ENCODE measurements at places on chromosomes 3 and 15.

- no peak for DNase-seq
These were observed 287.9 kb upstream of the CDIN1 start for GRCh38 chr15:36291501-36291900.

- DNase-seq = peak; percentile 46
These were observed 36.3 kb downstream of the CHST14 start for GRCh38 chr15:40506964-40507571.

GRCh38 chr3:73234354-73235014 is 173.0 kb downstream of the EBLN2 start:
- no peak for DNase-seq

GRCh38 chr3:57855281-57855680 is 99.2 kb downstream of the SLMAP start:
- DNase-seq = no peak

GRCh38 chr3:186588632-186589031 is 18.1 kb downstream of the DNAJB11 start:
- no peak for DNase-seq

DNA sequence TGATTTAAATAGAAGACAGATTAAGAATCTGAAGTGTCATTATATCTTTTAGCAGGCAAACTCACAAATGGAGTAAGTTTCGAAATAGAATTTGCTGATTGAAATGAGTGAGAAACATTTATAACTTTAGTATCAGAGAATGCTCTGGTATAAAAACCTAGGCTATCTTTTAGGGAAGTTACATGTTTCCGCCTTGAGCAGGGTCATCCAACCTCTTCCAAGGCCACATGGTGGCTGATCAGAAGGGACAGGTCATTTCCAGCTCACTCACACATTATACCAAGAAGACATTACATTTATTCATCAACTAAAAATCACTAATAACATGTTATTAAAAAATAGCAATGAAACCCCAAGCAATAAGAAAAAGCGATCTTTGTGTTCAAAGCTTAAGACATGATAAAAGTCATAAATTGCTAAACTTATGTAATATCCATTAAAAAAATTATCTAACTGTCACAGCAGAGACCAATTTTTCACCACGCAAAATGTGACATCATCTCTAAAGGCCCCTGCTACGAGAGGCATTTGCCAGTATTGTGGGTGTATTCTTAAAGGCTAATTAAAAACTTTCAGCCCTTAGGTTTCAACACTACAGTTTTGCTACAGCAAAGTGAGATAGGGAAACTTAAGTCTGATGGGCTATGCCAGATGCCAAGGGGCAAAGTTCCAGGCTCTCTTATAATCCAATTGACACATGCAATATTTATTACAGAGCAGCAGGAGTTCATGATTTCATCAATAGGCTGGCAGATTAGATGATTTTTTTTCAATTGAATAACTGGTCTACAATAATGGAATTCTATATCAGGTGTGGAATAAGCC is 240.4 kb upstream of the TBL1XR1 start:
- no peak for DNase-seq

DNA sequence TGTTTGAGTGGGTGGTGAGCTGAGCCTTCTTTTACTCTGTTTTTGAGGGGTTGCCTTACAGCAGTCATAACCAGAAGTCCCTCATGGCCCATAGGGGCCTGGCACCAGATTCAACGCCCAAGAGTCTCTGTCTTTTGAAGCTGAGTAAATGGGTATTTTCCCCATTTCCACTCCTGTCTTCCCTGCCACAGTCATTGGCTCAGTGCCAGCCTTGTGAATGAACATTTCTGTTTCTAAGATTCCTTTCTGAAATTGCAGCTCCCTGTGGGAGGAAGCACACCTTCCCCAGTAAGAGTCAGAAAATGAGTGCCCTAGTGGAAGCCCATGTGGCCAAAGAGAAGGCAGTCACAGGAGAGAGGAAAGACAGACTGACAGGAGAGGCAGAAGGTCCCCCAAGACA is 43.7 kb upstream of the POLR2M start:
- DNase-seq = no peak

- DNase-seq = no peak
These were observed 933.1 kb downstream of the SQOR start for GRCh38 chr15:46567968-46568367.

- no peak for DNase-seq
These were observed 140.4 kb downstream of the NEK10 start for GRCh38 chr3:27228805-27229204.

DNA sequence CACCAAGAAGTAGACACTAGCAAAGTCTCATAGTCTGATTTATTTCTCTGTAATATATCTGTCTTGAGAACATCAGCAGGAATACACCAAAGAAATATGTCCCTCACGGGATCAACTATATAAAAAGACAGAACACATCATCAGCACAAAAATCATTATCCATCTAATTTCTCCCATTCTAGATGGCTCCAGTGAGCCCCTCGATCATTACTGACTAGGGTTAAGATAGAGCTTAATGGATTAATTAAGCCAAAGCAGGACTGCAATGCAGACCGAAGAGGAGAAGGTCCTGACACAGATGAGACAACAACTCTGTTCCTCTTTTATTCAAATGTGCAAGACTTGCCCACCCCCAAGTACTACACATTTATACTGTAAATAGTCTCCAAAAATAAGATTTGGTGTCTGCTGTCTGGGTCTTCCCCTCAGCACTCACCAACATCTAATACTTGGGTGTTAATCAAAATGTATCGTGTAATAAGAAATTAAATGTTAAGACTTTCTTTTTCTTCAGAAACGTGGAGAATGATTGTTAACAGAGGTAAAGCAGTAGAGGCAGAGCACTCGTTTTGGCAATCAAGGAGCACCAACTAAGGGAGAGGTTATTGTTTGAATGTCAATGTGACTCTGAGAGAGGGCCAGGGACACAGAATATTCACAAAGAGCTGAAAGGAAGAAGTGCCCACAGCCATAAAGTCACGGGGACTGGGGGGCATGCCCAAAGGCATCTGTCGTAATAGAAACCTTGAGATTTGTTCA is 133.6 kb downstream of the TIGIT start:
- DNase-seq = no peak

DNA sequence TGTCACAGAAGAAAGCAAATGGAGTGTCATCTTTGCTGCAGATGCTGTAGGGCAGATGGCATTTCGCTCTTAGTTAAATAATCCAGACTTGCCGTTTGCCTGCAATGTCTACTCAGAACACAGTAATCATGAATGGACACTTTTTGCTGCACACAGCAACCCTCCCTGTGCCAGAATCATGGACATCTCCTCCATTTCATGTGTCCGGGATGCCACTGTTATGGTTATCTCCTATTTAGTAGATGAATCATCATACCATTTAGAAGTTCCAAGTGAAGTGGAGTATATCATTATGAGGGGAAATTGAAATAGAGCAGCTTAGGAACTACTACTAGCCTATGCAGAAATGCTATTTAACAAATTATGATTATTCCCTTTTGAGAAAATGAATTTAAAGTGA is 118.5 kb downstream of the DUT start:
- no peak for DNase-seq

DNA sequence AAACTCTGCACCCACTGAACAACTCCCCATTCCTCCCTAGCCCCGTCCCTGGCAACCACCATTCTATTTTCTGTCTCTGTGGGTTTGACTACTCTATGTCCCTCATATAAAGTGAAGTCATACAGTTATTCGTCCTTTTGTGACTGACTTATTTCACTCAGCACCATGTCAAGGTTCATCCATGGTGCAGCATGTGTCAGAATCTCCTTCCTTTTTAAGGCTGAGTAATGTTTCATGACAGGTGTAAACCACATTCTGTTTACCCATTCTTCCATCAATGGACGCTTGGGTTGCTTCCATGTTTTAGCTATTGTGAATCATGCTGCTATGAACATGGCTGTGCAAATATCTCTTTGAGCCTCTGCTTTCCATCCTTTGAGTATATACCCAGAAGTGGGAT is 192.3 kb upstream of the NSMCE3 start:
- no peak for DNase-seq

DNA sequence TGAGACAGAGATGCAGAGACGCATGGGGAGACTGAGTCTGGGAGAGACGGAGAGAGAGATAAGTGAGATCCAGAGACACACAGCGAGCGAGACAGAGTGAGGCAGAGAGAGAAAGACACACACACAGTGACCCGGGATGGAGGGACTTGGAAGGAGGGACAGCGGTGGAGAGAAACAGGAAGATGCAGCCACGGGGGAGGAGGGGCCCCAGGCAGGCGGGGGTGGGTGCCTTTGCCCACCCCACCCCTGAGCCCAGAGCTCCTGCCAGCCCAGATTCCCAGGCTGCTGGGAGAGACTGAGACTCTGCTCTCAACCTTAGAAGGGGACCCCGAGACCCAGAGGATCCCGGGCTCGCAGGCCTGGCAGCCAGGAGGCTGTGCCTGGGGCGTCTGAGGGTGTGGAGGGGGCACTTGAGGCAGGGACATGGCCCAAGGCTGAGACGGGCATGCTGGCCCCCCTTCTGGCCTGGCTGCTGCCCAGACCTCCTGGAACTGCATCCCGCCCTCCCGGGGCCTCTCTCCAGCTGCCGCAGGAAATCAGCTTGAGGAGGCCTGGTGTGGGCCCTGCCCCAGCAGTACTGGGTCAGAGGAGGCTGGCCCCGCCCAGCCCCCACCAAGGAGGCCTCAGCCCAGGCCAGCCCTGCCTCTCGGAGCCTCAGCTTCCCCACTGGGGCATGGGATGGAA is 18.1 kb downstream of the H1-8 start:
- DNase-seq = no peak

DNA sequence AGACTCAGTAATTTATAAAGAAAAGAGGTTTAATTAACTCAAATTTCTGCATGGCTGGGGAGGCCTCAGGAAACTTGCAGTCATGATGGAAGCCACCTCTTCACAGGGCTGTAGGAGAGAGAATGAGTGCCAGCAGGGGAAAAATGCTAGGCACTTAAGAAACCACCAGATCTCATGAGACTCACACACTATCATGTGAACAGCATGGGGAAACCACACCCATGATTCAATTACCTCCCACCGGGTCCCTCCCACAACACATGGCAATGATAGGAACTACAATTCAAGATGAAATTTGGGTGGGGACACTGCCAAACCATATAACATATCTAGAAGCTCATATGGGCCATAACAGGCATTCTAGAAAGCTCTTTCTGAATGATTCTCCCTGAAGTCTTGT is 190.3 kb downstream of the WNT5A start:
- DNase-seq = no peak

GRCh38 chr15:83046558-83047127 is 20.4 kb downstream of the BTBD1 start:
- no peak for DNase-seq

DNA sequence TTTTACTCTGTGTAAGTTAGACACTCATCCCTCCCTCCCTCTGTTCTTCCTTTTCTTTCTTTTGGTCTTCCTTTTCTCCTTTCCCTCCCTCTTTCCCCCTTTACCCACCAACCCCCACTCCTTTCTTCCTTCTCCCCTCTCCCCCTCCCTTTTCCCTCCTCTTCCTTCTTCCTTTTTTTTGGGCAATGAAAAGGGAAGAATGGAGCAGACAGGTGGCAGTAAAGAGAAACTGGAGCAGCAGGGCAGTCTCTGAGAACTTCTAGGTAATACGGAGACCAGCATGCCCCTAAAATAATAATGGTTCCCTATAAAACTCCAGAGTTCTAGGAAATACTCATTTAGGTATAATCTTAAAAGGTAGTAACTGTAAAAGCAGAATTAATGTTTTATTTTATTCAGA is 11.4 kb upstream of the GPR171 start:
- DNase-seq = no peak

GRCh38 chr3:17742880-17743657 is 638 bp upstream of the TBC1D5 start:
- no peak for DNase-seq

- DNase-seq = no peak
These were observed 22.8 kb upstream of the FLNB start for GRCh38 chr3:57985176-57985983.

DNA sequence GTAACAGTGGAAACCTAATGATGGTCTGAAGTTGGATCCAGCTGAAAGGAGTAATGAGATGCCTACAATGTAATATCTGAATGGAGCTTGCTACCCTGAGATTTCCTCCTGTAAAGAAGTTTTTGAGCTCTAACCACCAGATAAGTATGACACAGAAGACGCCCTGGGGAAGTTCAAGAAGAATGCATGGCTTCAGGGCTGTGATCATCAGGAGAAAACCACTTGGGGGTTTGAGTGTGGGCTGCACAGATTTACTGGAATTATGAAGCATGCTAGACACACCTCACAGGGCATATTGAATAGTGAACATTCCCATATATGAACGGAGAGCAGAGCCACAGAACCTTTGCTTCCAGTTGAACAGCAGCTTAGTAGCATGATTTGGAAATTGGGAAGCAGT is 10.6 kb upstream of the CCDC80 start:
- DNase-seq = no peak

DNA sequence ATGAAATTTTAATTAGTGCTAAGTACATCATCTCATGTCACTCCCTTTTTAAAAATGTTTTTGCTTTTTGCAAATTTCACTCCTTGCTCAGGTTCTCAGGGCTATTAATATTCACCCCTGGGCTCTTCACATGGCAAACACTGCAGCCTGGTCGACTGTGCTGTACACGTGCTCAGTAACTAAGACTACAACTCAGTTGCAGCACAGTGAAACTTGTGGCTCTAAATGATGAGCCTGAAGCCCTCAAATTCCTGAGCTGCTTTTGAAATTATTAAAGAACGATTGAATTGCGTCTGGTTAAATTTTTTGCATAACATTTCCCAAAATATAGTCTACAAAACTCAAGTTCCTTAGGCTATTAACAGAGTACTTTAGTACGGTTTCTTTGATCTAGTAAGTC is 159.3 kb upstream of the C2CD4B start:
- no peak for DNase-seq

DNA sequence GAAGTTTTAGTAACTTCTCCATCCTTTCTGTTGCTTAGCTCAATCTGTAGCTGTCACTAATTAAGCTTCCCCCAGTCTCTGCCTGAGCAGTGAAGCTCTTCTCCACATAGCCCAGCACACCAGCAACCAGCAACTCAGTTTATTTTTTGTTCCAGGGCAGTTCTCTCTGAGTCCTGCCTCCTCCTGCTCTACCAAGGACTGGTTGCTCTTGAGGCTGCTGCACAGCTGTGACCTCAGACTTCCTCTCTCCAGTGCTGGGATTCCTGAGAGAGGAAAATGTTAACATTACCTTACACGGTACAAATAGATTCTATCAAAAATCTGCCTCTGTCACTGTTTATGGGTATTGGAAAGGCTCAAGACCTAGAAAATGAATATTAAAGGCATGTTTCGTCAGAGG is 294.7 kb downstream of the OXSM start:
- no peak for DNase-seq

- no peak for DNase-seq
These were observed 190.3 kb downstream of the SATB1 start for GRCh38 chr3:18234717-18235335.

DNA sequence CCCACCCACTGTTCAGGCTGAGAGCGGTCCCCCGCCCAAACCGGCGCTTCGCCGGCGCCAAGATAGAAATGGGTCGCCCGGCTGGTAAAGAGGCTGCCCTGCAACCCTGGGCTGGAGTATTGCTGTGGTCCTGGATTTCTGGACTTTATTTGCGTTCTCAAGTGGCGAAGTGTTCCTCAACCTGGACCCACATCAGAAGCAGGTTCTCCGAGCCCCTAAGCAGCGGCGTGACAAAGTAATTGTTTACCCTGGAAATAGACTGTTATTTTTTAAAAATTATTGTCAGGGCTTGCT is 481 bp upstream of the DYNC1LI1 start:
- DNase-seq = no peak

Measured in effector CD8-positive, alpha-beta T cell (primary cell).